ENCODE measurements at places on chromosomes 11 and 22.

DNA sequence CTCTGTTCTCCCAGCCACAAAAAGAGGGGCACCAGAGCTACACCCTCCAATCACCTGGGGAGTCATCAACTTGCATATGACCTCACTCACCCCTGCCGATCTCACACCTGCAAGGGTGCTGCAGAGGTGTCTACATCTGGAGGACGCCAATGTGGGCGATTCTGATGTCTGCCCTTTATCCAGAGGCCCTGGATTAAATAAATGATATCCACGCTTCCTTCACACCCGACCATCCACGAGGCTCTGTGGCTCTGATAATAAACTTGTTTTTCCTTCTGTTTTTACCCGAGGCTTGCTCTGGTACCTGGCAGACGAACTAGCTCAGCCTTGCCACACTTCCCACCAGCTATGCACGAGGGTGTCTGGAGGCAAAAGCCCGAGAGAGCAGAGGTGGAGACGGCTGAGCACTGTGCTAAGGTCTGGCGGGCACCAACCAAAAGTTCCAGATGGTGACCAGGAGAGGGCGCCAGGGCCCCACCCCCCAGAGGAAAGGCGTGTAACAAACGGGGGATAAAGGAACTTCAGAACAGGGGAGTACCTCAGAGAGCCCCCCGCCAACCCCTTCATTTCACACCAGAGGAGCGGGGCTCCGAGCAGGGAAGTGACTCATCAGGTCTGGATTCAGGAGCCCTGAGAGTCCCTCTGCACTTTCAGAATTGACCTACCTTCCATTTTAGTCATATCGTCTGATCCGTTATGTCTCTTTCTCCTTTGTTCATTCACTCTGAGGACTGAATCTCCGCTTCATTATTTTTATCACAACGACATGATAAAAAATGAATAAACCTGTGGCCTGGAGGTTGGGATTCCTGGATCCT is 13.5 kb downstream of the SCN3B start:
- DNase-seq: peak; percentile 38

DNA sequence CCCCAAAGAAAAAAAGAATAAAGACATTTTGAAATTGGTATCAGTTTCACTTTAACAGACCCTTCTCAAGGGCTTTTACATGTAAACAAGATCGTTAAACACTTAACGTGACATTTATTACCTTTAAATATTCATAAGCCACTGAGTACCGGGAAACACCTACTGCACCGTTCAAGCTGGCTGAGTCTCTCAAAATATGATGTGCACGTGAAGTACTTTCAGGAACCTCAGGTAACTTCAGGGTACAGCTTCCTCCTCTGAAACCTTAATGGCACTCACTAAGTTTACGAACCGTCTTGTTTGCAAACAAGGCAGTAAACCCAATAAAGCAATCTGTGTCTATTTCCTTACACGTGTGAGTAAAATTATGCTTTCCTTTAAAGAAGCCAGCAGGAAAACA is 105.5 kb upstream of the TENM4 start:
- no peak for DNase-seq

- no peak for DNase-seq
Observed at GRCh38 chr11:57513911-57514537, 1.5 kb downstream of the SLC43A1 start.

DNA sequence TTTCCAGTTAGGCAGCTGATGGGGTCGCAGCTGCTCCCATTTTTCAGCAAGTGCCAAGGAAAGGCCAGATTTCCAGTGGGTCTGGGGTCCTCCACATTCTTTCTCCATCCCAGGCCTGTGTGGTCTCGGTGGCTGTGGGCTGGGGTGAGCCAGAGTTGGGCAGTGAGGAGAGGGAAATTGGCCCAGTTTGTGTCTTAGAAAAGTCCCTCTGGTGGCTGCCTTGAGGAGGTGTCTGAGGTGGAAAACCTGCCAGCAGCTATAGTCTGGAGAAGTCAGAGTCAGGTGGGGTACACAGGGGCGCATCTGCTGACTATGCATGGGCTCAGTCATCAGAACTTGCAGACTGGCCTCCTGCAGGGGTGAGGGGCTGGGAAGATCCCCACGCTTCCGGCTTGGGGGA is 30.5 kb downstream of the MRGPRD start:
- DNase-seq: no peak

GRCh38 chr11:17760102-17761029 is 25.8 kb downstream of the KCNC1 start:
- DNase-seq: peak; percentile 46

GRCh38 chr22:30204015-30204741 is 42.4 kb downstream of the LIF start:
- no peak for DNase-seq

- DNase-seq: no peak
Observed at GRCh38 chr11:35944503-35945136, 758 bp downstream of the LDLRAD3 start.

GRCh38 chr22:19666673-19667593 is 47.4 kb upstream of the SEPTIN5 start:
- DNase-seq: no peak

- DNase-seq: no peak
Observed at GRCh38 chr11:19573666-19574065, 139.0 kb upstream of the NAV2 start.

DNA sequence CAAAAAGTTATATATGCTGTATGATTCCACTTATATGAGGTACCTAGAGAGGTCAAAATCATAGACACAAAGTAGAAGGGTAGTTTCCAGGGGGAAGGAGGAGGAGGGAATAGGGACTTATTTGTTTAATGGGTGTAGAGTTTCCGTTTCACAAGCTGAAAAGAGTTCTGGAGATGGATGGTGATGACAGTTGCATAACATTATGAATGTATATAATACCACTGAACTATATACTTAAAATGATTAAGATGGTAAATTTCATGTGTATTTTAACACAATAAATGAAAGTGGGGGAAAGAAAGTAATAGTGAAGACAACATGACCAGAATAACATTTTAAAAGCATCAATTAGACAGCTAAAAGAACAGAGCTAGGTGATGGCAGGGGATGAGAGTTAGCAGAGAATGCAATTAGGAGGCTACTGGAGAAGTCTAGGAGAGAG is 51.2 kb downstream of the MRTFA start:
- DNase-seq: no peak

DNA sequence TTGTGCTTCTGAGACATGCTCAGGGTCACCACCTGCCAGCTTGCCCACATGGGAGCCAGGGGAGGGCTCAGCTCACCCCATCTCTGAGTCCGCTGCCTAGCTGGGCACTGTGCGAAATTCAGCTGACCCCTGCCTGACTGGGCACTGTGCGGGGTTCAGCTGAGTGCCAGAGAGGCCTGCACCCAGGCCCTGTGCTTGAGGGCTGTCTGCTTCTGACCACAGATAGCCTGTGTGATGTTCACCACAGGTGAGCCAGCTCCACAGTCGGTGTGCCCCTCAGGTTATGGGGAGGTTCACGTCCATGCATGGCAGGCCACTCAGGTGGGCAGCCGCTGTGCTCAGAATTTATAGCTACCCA is 84.5 kb upstream of the SUSD2 start:
- no peak for DNase-seq

Data from COLO829 (cell line).